ENCODE measurements at places on chromosomes 13 and 19.

DNA sequence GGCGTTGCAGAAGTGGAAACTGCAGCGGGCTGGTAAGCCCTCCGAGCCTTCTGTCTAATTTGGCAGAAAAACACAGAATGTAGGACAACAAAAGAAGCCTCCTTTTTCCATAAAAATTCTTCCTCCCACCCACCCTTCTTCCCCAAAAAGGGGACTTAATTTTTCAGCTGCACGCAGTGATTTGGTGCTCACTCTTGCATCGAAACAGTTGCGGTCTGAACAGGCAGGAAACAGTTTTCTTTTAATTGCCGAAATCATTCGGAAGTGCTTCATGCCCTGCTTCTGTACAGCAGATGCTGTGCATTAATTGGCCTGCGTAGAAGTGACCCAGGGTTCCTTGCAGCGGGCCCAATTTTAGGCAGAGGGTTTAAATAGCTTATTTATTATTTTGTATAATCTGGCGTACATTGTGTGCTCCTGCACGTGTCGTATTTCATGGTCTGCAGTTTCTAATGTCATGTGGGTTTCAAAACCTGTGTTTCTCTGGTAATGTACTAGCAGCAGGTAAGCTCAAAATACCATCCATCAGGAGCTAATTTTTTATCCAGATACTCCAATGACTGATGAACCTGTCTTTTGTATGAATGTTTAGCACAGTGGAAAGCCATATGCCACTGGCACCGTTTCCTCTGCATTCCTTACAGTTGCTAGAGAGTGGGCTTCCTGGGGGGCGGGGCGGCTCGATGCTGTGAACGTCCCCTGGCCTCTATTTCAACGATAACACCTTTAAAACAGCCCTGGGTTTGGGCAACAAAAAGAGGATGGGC lies 66.6 kb downstream of the GGACT start:
- DNase-seq, result no peak

DNA sequence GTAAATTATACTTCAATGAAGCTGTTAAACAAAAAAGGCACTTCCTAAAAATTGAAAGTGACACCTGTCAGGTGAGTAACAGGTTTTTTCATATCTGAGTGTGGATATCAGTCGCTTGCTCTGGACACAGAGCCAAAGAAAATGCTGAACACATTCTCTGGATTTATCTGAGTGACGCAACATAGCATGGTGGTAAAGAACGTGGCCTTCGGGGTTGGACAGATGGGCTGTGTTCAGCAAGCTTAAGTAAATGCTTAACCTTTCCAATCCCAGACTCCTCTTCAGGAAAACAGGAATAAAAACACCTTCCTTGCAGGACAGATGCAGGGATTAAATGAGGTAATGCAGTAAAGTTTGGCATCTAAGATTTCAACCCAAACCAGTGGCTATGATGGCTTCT lies 132.0 kb downstream of the FOXO1 start:
- DNase-seq, result no peak

GRCh38 chr13:38879278-38879677 lies 111.4 kb downstream of the STOML3 start:
- no peak for DNase-seq

GRCh38 chr13:98105929-98106336 lies 37.0 kb upstream of the FARP1 start:
- DNase-seq, result peak; percentile 76

DNA sequence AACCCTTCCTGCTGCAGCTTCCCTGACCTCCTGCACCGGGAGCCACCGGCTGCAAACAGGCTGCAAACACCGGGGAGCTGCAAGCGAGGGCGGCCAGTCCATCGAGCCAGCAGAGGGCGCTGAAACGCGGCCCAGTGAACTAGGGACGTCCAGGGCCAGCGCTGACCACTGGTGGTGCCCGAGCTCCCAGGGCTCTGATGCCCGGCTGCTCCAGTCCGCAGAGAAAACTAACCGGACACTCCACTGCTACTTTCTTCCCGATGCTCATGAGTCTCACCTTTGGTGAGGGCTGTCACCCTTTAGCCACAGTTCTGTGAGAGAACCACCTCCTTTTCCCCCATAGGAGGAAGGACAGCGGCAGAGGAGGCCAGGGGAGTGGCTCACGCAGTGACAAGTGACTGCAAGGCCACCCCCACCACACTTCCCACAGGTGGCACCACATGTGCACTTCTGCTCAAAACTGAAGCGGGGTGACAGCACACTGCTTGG lies 82.8 kb upstream of the MTIF3 start:
- DNase-seq, result peak; percentile 61

GRCh38 chr19:49141352-49141751 lies 13.8 kb downstream of the HRC start:
- DNase-seq, result no peak

- no peak for DNase-seq
Measured at GRCh38 chr13:26831336-26831908, 70.8 kb upstream of the GPR12 start.

GRCh38 chr19:20612711-20613316 lies 47.2 kb upstream of the ZNF737 start:
- DNase-seq, result no peak

DNA sequence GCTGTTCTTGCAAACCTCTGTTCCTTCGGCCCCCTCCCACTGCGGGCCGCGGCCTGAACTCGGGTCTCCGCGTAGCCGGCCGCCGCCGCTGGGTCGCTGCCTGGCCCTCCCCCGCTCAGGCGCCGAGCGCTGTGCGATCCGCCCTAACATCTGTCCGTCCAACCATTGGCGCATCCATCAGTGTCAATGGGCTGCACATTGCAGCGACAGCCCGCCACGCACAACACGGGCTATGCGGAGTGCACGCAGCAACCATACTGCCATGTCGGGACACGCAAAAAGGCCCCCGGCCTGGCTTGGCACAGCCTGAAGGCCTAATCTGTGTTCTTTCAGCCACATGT lies 2.6 kb upstream of the TSHZ3 start:
- DNase-seq, result no peak

DNA sequence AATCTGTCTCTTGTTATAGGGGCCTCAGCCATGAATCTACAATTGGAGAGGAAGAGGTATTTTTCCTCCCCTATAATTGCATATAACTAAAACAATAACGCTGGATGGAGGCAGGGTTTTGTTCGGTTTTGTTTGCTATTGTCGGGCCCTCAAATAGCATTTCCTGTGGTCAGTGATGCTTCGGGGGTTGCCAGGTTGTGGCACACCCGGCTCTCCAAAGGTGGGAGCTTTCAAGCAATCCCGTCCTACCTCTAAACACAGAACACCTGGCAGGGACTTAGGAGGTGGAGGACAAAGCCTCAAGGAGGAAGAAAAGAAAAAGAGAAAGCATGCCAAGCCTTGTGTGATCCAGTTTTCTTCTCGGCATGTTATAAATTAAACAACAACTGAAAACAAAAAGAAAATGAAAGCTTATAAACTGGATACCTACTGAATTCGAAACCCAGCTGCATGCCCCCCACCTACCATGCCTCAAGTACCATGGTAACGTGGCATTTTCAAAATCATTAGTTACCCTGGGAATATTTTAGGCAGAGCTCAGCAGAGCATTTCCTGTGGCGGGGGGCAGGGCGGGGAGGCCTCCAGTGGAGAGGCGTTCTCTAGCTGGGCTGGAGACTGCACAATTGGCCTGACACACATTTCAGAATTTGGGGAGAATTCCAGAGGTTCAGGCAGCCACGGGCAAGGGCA lies 213.8 kb downstream of the DCLK1 start:
- peak; percentile 6 for DNase-seq

GRCh38 chr19:38036707-38037611 lies 130.0 kb downstream of the SIPA1L3 start:
- no peak for DNase-seq

Measured in fibroblast of skin of back (primary cell).